Chondrocyte (in vitro differentiated cells): ENCODE measurements at places on chromosomes 4 and X. TPM values are rescaled to one million over a fixed set of nuclear protein-coding genes. Genes with fewer than 3 reads are reported as not detected.
A peak's percentile ranks its signal among the peaks of the same experiment; 100 is the strongest.

- DNase-seq = peak; percentile 98
Measured at GRCh38 chr4:189940178-189941004, at the start of gene FRG1. Gene FRG1 (plus strand): TSS chr4:189940872. CDS start chr4:189941010, 138 bp downstream.

DNA sequence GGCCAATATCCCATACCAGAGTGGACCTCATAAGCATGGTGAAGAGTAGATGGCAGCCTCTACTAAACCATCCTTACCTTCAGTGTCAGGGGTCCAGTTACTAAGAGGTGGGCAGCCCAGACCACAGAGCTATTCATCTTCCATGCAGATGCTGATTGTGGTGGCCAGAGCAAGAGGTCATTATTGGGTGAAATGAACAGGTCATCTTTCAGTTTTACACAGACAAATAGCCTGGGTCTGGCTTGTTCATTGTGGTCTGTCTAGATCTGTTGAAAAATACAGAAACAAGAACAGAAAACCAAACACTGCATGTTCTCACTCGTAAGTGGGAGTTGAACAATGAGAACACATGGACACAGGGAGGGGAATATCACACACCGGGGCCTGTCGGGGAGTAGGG is 71.3 kb downstream of the PAK3 start:
- no peak for DNase-seq

HUWE1 gene
- 147 to 219 TPM (median 155 TPM) in 3 replicates for total RNA-seq

TKTL2 gene
- total RNA-seq = not detected in 3 replicates
